ENCODE measurements at places on chromosomes 4 and X.
A peak's percentile ranks its signal among the peaks of the same experiment; 100 is the strongest.

DNA sequence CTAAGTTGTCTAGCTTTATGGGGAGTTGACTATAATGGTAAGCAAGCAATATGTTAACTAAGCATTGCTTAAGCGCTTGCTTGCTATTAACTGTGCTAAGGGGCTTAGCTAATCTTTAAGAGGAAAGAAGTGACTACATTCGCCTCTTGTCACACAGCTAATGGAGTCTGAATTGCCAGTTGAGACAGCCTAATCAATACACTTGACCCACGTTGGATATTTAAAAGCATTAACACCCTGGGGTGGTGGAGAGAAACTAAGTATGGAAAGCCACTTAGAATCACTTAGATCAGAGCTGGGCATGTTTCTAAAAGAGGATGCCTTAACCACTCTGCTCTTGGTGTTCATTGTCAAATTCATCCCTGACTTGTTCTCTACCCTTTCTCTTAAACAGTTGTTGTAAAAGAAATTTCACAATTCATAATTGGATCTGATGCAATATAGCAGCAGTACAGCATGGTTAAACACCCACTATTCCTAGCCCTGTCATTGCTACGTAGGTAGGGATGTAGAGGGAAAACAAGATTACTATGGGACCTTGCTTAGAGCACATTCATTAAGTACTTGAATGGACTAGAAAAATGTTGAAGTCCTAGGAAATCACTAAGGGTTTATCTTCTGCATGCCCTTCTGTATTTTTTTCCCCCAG lies 3.5 kb downstream of the ZAR1 start:
- no peak for DNase-seq

GRCh38 chr4:76738086-76738931 lies 159.6 kb downstream of the SOWAHB start:
- peak; percentile 71 for DNase-seq

- no peak for DNase-seq
Observed at GRCh38 chrX:48601741-48602394, 4.6 kb downstream of the WDR13 start.

- peak; percentile 76 for DNase-seq
Observed at GRCh38 chrX:120790118-120790517, 85.5 kb downstream of the CT47B1 start.

DNA sequence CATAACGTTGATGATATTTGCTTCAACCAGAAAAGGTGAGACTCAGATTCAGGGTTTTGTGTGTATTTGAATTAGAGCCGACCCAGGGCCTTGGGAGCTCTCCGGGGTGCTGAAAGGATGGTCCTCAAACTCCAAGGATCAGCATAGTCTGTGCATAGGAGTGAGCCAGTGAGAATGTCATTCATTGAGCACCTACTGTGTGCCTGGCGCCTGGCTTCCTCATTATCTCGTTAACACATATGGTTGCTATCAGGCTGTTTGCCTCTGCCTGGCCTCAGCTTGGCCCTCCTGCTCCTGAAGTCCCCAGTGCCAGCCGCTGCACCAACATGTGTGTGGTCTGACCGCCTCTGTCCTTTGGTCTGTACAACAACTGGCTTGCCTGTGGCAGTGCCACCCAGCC lies 25.1 kb upstream of the JAKMIP1 start:
- DNase-seq = peak; percentile 20

- peak; percentile 75 for DNase-seq
Observed at GRCh38 chr4:105215609-105216313, 69.1 kb downstream of the TET2 start.

DNA sequence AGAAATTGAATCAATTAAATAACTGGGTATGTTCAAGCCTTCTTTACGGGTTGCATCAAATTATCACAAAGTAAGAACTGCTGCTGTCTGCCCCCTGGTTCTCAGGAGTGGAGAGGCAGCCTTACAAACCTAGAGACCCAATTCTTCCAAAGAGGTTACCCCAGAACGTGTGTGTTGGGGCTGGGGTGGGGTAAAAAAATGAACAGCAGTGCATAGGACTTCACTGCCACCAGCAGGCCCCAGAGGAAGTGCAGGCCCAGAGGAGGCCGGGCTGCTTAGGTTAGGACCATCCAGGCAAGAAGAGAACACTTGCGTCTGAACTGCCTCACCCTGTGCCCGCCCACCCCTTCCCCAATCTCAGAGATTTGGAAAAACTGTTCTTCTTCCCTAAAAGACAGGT lies 1.5 kb upstream of the NWD2 start:
- DNase-seq = no peak

GRCh38 chr4:148965080-148965479 lies 522.9 kb upstream of the NR3C2 start:
- no peak for DNase-seq

GRCh38 chrX:3286196-3286945 lies 60.1 kb downstream of the MXRA5 start:
- DNase-seq = no peak

DNA sequence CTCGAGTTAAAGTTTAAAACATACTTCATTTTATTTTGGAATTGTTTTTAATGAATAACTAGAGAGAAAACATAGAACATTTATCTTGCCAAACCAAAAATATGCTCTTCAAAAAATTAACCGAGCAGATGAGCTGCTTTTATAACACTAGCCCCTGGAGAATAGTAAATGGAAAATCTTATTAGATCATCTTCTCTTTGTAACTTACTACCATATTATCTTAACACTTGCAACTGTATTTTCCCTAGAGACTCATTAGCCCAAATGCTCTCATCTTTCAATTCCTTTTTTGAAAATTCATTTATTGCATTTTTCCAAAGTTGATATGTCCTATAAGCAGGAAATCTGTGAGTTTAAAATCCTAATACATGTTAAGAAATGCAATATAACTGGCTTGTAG lies 143.3 kb downstream of the CAMK2D start:
- DNase-seq = no peak

All from activated CD4-positive, alpha-beta T cell treated with anti-CD3 and anti-CD28 coated beads, Interleukin-10, Interleukin-2, amounts not matched to agents 100 ng/mL and 50 ng/mL, durations not matched to agents 16 hours and 8 hours (primary cell).